HT-29 (cell line): ENCODE measurements at places on chromosomes 6 and 20. TPM values are rescaled to one million over a fixed set of nuclear protein-coding genes. Genes with fewer than 3 reads are reported as not detected.

Gene THBD
- total RNA-seq: not detected in 2 replicates

Gene VSX1
- not detected in 2 replicates for total RNA-seq

Gene WFDC2
- total RNA-seq: 17.7 and 21.9 TPM in 2 replicates

Gene CMTR1
- total RNA-seq: 23.6 and 28.3 TPM in 2 replicates

Gene TRIM15
- total RNA-seq: 13.3 and 15.1 TPM in 2 replicates

Gene MUCL3
- total RNA-seq: 0.08 and 0.15 TPM in 2 replicates

Gene KCNK15
- total RNA-seq: not detected in 2 replicates

Gene ZNF165
- 4.4 and 5.2 TPM in 2 replicates for total RNA-seq

Gene GSTA3
- not detected in 2 replicates for total RNA-seq

Gene KCNK5
- 31.8 and 35.3 TPM in 2 replicates for total RNA-seq

Gene HLA-DRA
- total RNA-seq: not detected in 2 replicates

Gene PPIL6
- 0.48 and 0.50 TPM in 2 replicates for total RNA-seq

Gene CLPSL1
- total RNA-seq: not detected in 2 replicates

Gene MLN
- total RNA-seq: not detected in 2 replicates

Gene TTBK1
- 0.73 and 0.79 TPM in 2 replicates for total RNA-seq

Gene CTAGE9
- not detected in 2 replicates for total RNA-seq

Gene ANKRD66
- not detected in 2 replicates for total RNA-seq

Gene BFSP1
- 0.81 and 1.4 TPM in 2 replicates for total RNA-seq

Gene DZANK1
- 0.83 and 1.5 TPM in 2 replicates for total RNA-seq

Gene IDH3B
- 139 and 146 TPM in 2 replicates for total RNA-seq

Gene BPIFB1
- total RNA-seq: not detected in 2 replicates

Gene ACSS1
- 39.9 and 47.0 TPM in 2 replicates for total RNA-seq

Gene MANEA
- 1.9 and 2.3 TPM in 2 replicates for total RNA-seq

Gene OR2H1
- not detected in 2 replicates for total RNA-seq

Gene KATNA1
- 7.6 and 10.0 TPM in 2 replicates for total RNA-seq

Gene KCNB1
- total RNA-seq: not detected in 2 replicates
